ENCODE measurements at places on chromosomes 5 and 9.

- DNase-seq, result no peak
Observed at GRCh38 chr9:34370335-34370969, 6.2 kb downstream of the MYORG start.

DNA sequence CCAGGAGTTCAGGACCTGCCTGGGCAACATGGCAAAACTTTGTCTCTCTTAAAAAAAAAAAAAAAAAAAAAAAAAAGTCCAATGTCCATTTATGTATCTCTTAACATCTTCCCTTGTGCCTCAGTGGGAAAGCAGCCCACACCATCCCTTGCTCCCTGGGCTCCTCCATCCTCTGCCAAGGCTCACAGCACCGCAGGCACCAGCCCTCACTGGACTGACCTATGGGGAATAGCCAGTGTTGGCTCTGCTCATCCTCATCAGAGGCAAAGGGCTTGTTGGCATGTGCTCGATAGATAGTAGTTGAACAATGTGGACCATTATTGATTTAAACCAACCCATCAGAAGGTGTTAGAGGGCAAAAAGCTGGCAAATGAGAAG is 61.8 kb upstream of the LRRTM2 start:
- no peak for DNase-seq

GRCh38 chr9:127494304-127494702 is 43.0 kb downstream of the LRSAM1 start:
- no peak for DNase-seq

DNA sequence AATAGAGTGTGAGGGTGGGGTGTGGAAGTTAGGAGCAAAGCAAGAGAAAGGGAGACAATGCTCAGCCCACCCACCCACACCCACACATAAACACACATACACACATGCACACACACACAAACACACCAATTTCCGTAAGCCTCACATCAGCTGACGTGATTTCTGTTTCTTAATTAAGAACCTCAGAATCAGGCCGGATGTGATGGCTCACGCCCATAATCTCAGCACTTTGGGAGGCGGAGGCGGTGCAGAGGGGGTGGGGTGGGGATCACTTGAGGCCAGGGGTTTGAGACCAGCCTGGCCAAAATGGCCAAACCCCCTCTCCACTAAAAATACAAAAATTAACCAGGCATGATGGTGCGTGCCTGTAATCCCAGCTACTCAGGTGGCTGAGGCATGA is 26.4 kb upstream of the PIK3R1 start:
- no peak for DNase-seq

DNA sequence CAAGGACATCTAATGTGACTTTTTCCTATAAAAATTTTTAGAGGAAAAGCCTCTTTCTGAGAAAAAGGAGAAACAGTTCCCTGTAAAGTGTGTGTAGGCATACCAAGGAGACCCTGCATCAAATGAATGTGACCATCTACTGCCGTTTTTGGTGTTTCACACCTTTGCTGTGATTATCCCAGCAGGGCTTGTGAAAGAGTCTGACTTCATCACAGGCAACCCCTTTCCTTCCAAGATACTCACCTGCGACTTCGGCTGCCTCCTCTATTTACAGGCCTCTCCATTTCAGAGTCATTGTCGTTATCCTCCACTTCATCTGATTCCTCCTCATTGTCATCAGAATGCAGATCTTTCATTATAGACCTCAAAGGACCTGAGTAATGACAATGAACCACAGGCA is 259.1 kb downstream of the MLLT3 start:
- DNase-seq, result no peak

GRCh38 chr9:20041697-20042081 is 252.9 kb upstream of the SLC24A2 start:
- no peak for DNase-seq

DNA sequence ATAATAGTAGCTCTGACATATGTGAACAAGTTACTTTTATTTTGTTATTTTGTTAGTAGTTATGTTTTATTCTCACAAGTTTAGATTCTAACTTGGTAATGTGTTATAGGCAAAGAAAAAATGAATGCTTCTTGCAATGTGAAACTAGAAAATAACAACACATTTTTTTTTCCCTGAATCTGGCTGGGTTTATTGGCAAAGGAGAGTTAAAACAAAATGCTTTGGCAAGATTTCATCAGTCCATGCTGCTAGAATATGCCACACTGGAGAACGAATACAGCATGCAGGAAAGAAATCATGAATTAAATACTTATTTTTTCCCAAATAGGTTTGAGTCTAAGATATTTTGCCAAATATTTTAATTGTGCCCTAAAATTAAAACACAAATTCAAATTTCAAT is 1048.1 kb upstream of the ACO1 start:
- no peak for DNase-seq

GRCh38 chr9:26013199-26013598 is 335.0 kb upstream of the TUSC1 start:
- no peak for DNase-seq

DNA sequence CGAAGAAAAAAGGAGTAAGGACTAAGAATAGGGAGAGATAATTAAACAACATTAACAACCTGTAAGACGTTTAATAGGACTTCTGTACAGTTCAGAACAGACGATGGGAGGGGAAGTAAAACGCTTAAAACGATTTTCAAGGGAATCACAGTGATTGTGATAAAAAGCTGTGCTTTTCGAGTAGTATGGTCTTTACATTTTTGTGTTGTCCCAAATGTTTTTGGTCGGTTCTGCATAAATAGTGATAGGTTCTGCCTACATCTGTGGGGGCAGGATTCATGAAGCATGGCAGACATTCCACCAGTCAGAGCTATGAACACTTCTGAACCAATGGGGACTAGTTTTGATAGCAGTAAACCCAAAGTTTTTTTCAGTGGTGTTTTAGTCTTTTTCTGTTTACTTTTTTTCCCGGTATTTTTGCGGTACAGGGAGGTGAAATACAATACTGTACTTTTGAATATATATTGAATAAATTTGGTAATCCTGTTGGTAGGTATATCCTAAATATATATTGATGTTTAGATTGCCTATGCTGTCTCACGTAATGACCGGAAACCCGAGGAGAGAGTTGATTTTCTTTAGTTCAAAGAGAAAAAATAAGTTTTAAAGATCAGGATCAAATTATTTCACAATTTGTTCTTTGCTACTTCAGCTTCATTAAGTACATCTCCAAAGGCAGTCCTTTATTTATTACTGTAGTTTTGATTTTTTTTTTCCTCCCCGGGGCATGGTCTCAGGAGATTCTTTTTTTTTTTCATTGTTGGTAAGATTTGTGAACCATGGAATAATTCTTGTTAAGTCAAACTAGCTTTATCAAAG is 1.3 kb downstream of the ERBIN start:
- DNase-seq, result no peak
